Ecto neural progenitor cell (in vitro differentiated cells): ENCODE measurements at places on chromosomes 1 and 21.

- DNase-seq = no peak
Observed at GRCh38 chr1:101000131-101000873, 25.3 kb downstream of the DPH5 start.

GRCh38 chr1:54499360-54500106 lies 48.5 kb upstream of the ACOT11 start:
- peak; percentile 77 for DNase-seq

DNA sequence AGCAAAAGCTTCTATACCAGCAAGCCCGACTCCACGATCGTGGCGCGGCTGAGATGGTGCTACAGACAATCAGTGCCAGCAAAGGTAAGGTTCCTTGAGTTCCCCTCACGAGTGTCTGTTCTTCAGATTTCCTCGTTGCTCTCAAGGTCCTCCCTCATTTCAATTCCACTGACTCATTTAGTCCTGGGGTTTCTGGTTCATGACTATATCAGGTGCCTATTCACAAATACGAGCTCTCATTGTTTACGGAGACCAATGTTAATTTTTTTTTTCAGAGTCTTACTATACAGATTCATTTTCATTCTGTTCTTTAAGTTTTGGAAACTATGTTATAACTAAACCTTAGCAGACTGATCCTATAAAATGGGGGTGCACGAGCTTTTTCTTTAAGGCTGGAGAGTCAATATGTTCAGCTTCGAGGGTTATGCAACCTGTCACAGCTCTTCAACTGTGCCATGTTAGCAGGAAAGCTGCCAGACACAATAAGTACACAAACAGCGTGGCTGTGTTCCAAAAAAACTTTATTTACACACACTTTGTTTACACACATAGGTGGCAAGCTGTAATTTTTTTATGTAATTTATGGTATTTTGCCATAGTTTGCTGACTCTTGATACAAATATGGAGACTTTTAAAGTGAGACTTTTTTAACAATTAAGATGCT lies 134.3 kb downstream of the ZP4 start:
- DNase-seq = no peak

- DNase-seq = no peak
Observed at GRCh38 chr1:245583575-245584330, 429.0 kb downstream of the KIF26B start.

DNA sequence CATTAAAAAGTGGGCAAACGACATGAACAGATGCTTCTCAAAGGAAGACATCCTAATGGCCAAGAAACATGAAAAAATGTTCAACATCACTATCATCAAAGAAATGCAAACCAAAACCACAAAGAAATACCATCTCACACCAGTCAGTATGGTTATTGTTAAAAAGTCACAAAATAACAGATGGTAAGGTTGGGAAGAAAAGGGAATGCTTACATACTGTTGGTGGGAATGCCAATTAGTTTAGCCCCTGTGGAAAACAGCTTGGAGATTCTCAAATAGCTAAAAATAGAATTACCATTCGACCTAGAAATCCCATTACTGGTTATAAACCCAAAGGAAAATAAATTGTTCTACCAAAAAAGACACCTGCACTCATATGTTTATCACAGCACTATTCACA lies 369.4 kb downstream of the KCNH1 start:
- DNase-seq = no peak
